ENCODE measurements at places on chromosomes 3 and 15. TPM values are rescaled to one million over a fixed set of nuclear protein-coding genes. Genes with fewer than 3 reads are reported as not detected.

Gene NOX5
- total RNA-seq: not detected

Gene WDR76
- total RNA-seq: 77.0 TPM

Gene CLSTN2
- total RNA-seq: 0.05 TPM

Gene NR2F2
- total RNA-seq: 9.8 TPM

Gene MRPL46
- 37.7 TPM for total RNA-seq

DNA sequence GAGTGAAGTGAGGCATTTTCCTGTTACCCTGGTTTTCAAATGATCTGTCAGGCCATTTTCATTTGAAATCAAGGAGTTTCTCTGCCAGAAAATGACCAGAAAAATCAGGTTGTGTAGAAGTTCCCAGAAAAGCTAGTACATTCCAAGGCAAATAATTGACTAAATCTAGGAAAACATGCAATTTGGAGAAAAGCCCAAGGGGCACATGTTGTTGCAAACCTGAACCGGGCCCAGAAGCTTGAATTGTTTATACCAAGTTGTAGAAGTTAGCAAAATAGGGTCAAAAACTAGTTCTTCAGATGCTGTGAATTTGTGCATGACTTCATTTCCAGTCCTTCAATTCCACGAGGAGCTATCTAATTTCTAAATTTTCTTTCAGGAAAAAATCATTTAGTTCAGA, 31.0 kb downstream of the TRIM42 start:
- no peak for DNase-seq

- DNase-seq: no peak
Observed at GRCh38 chr3:66048051-66048395, 9.3 kb upstream of the MAGI1 start.

- DNase-seq: no peak
Observed at GRCh38 chr3:194395778-194396538, 3.1 kb downstream of the GP5 start.

DNA sequence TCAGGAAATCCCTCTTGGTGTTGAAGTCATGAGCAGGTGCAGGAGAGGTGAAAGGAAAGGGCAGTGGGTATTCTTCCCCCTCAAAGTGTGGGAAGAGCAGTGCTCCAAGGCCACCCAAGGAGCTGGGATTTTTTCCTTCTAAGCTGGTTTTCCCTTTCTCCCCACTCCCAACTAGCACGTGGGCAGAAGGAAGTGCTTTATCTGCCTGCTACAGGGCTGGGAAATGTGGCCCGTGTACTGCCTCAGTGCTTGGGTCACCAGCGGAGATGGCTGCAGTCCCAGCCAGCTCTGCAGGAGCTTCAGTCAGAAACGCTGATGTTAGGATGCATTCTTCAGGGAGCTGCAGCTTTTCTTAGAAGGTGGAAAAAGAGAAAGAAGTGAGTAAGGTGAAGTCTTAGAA, 99.2 kb downstream of the CACNA1D start:
- DNase-seq: no peak

- no peak for DNase-seq
Observed at GRCh38 chr3:48247401-48247811, 6.5 kb downstream of the ZNF589 start.
